RWPE1 (cell line): ENCODE measurements at places on chromosomes 1 and 21.
A peak's percentile ranks its signal among the peaks of the same experiment; 100 is the strongest.

GRCh38 chr21:41156142-41156541 is 11.8 kb upstream of the BACE2 start:
- DNase-seq, result no peak

DNA sequence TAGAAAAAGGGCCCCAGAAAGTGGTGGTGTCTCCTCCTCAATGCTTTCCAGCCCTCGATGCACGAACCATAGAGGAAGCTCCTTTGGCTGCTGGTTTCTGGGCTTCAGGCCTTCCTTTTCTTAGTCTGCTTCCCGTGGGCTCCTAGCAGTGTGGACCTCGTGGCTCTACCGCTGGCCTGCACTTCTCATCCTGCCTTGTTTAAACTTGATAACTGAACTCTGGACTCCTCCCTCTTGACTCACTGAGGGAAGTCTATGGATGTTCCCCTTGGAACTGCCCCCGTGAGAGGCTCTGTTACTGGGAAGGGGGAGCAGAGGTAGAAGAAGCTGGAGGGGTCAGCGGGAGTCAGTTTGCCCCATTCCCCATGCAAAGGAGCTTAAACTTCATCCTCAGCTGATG is 75.3 kb upstream of the WDR26 start:
- DNase-seq, result no peak

GRCh38 chr1:164380893-164381292 is 178.1 kb upstream of the PBX1 start:
- no peak for DNase-seq

DNA sequence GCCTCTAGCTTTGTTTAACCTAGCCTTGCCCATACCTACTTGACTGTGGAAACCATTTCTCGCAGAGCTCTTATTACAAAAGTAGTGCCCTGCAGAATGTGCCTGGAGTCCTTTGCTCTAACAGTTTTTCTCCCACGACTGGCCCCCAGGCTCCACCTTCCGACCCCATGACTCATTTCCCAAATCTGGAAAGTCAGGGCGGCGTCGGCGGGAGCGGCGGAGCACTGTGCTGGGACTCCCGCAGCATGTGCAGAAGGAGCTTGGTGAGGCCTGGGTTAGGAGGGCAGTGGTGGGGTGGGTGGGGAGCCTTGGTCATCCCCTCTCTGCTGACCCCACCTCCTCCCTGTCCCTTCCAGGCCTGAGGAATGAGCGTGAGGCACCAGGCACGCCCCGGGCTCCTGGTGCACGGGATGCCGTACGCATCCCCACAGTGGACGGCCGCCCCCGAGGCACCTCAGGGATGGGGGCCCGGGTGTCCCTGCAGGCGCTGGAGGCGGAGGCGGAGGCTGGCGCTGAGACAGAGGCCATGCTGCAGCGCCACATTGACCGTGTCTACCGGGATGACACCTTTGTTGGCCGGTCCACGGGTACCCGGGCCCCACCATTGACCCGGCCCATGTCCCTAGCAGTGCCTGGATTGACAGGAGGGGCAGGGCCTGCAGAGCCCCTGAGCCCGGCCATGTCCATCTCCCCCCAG is 47.5 kb downstream of the YARS1 start:
- peak; percentile 75 for DNase-seq

- no peak for DNase-seq
Measured at GRCh38 chr1:238501290-238501689, 610.6 kb upstream of the ZP4 start.

GRCh38 chr1:51175278-51175677 is 60.8 kb upstream of the RNF11 start:
- DNase-seq, result no peak

DNA sequence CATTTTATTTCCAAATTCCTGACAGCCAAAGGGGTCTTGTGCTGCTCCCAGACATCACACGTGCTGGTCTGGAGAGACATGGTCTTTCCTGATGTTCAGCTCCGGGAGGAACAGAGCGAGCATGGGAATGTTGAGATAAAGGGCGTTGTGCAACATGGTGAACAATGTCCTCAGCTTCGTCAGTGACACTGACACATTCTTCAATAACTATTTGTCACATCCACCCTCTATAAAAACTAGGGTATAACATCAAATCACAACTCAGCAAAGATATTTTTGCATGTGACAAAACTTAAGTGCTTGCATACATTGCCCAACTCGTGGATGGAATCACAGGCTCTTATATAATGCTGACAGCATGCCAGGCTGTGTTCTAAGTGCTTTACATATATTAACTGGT is 42.4 kb upstream of the GRHL3 start:
- no peak for DNase-seq

GRCh38 chr1:221308534-221309511 is 429.6 kb downstream of the HLX start:
- DNase-seq, result no peak

- no peak for DNase-seq
Measured at GRCh38 chr1:100861379-100861778, 33.3 kb downstream of the EXTL2 start.

GRCh38 chr1:52907068-52907811 is 14.3 kb downstream of the ECHDC2 start:
- DNase-seq, result peak; percentile 41

- DNase-seq, result no peak
Measured at GRCh38 chr1:109027841-109028240, 14.1 kb downstream of the WDR47 start.

DNA sequence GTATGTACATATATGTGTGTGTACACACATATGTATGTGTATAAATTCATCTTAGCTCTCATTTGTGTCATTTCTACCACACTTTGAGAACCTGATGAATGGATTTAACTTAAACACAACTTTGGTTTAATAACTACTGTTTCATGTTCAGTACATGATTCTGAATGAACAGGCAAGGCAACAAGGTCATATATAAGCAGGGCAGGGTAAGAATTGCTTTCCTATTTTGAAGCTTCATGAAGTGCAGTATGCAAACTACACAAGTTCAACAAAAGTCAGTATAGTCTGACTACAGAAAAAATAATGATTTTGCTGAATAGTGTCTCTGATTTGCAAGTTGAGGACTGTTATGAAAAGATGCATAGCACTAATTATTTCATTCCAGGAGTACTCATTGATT is 127.6 kb downstream of the KCNK2 start:
- no peak for DNase-seq

- no peak for DNase-seq
Measured at GRCh38 chr1:17122521-17123164, 3.4 kb upstream of the PADI2 start.

DNA sequence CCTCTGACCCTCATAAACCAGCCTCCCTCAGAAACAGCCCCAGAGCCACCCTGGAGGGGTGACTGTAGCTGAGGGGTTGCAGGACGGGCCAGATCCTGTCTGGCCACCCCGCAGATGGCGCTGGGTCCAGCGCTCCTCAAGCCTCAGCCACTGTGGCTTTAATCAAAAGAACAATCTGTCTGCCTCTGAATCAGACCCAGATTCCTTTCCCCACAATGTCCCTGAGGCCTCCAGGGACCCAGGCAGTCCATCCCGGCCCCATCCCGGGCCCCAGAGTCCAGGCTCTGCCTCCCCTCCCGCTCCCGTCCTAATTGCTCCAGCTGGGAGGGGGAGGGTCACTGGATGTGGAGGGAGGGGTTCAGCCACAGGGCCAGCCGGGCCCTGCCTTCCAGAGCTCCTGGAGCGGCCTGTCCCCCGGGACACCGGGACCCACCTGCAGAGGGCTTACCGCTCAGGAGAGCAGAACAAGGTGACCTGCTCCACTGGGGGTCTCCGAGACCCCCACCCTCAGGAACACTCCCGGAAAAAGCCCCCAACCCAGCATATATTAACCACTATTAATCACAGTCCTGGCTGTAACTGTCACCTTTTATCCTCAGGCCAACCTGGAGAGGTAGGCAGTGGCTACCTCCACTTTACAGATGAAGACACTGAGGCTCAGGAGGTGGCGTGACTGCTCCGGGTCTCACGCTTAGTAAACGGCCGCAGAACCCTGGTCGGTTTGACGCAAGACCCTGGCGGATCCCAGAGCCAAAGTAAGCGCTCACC is 836 bp upstream of the FBLIM1 start:
- no peak for DNase-seq

DNA sequence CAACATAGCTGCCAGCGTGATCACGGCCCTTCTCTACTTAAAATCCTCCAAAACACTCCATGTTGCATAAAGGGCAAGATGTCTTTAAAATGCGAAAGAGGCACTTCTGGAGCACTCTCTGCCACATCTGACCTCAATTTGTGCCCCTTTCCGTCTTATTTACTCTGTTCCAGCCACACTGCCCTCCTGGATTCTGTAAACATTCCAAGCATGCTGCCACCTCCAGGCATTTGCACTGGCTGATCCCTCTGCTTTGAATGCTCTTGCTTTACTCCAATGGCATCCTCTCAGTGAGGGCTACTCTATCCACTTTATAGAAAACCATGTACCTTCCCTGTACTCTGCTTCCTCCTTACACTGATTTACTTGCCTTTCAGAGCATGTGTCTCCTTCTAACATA is 5.3 kb upstream of the RGS7 start:
- no peak for DNase-seq

DNA sequence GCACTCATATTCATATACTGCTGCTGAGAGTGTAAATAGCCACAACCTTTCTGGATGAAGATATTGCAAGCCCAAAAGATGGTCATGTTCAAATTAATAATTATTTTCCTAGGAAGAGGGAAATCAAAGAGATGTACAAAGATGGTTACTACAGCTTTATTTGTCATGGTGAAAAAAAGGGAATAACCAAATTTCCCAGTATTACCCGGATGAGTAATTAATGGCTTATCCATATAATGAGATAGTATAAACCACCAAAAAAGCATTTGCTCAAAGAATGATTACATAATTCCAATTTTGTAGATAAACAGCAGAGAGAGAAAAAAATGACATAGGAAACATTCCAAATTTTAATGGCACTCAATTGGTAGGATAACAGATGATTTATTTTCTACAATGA is 165.6 kb downstream of the C1orf21 start:
- DNase-seq, result no peak

DNA sequence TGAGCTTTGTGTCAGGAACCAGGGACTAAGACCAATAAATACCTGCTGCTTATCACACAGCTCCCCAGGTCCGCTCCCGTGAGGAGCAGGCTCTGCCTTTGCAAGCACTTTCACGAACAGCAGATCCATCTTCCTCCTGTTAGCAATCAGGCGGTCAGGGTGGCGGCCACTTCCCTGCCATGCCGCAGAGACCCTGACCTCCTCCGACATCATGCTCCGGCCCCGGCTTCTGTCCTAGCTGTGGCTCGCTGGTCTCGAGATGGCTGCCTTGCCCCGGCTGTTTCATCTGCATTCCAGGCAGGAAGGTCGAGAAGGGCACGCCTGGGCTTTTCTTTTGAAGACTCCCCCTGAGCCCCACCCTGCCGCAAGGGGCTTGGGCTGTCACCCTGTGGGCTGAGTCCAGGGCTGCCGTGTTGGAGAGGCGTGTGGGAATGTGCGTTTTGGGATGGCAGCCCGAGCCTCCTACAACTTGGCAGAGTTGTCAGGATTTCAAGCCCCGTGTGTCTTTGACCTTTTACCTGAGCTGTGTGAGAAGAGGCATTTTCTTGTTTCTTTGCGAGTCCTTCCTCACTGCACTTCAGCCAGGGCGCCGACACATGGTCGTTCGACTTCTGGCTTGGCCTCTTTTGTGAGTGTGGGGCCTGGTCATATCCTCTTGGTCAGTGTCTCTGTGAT is 59.5 kb downstream of the AGPAT3 start:
- no peak for DNase-seq

DNA sequence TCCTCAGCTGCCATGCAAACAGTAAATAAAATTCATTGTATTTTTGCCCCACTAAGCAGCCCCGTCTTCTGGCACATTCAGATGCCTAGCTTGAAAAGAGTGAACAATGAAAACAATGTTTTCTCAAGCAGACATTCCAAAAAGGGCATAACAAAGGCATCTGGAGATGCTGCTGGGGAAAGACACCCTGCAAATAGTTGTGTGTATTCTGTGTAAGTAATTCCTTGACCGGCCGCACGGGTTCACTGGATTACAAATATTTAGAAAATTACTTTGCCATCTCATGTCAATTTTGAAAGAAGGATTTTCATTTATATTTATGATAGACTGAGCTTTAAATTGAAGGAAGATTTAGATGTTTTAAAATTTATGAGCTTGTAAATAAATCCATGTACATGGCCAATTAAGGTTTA is 142.2 kb downstream of the SLC45A1 start:
- no peak for DNase-seq

GRCh38 chr1:155648207-155649147 is 38.5 kb downstream of the MSTO1 start:
- DNase-seq, result peak; percentile 84

GRCh38 chr1:248918131-248918530 is 12.1 kb downstream of the PGBD2 start:
- DNase-seq, result no peak

GRCh38 chr21:40194185-40194980 is 327.1 kb downstream of the PCP4 start:
- DNase-seq, result no peak

DNA sequence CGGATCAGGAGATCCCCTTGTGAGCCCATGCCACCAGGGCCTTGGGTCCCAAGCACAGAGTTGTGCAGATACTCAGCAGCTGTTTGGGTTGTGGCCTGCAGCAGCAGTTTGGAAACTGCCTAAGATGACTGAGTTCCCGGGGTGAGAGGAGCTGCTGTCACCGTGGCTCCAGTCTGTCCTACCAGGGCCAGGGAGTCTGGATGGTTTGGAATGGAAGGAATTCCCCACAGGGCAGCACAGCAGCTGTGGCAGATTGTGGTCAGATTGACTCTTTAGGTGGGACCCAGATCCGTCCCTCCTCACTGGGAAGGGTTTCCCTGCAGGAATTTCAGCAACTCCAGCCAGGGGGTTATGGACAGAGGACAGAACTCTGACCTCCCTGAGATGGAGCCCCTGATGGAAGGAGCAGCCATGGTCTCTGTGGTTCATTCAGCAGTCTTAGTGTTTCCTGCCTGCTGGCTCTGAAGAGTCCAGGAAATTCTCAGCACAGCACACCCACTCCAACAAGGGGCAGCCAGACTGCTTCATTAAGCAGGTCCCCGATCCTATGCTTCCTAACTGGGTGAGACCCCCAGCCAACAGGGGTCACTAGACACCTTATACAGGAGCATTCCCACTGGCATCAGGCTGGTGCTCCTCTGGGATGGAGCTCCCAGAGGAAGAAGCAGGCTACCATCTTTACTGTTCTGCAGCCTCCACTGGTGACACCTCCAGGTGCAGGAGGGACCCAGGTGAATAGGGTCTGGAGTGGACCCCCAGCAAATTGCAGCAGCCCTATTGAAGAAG is 51.5 kb upstream of the TNFSF4 start:
- no peak for DNase-seq
